ENCODE measurements at places on chromosomes 16 and 17.

DNA sequence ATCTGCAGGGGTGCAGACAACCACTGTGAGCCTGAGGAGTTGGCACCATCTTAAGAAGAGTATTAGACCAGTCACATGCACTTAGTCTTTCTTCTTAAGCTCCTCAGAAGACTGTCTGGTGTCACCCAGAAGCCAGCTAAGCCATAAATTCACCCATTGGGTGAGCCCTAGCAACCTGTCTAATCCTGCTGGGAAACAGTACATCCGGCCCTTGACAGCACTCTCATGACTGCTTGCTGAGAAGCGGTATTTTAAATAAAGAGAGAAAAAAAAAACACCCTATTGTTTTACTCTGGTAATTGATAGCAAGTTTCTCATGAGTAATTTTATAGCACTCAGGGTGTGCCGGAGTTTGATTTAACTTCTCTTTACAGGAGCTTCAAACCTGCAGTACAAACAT is 134.7 kb downstream of the SOX9 start:
- DNase-seq: no peak

GRCh38 chr17:73335591-73336407 is 24.0 kb upstream of the CDC42EP4 start:
- no peak for DNase-seq

DNA sequence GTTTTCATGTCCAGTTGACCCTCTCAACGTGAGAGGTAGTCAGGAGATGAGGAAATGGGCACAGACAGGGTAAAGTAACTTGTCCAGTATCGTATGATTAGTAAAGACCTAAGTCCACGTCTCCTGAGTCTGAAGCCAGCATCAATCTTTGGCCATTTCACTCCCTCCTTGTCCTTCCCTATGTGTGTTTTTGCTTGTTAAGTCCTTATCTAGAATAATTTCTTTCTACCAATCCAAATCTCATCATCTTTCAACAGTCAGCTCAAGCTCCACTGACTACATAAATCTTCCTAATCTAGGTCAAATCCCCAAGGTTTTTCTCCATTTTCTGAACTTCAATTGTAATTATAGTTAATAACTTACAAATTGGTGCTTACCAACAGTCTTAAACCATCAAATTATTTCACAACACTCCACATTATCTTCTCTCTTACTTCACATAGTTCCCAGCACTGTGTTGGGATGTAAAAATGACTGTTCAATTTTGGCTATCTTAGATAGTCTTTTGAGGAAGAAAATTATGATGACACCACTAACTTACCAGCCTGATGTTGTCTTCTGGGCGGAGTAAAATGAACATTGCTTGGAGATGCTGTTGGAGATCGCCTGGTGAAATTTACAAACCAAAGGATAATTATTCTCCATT is 72.3 kb upstream of the CORO6 start:
- DNase-seq: no peak

DNA sequence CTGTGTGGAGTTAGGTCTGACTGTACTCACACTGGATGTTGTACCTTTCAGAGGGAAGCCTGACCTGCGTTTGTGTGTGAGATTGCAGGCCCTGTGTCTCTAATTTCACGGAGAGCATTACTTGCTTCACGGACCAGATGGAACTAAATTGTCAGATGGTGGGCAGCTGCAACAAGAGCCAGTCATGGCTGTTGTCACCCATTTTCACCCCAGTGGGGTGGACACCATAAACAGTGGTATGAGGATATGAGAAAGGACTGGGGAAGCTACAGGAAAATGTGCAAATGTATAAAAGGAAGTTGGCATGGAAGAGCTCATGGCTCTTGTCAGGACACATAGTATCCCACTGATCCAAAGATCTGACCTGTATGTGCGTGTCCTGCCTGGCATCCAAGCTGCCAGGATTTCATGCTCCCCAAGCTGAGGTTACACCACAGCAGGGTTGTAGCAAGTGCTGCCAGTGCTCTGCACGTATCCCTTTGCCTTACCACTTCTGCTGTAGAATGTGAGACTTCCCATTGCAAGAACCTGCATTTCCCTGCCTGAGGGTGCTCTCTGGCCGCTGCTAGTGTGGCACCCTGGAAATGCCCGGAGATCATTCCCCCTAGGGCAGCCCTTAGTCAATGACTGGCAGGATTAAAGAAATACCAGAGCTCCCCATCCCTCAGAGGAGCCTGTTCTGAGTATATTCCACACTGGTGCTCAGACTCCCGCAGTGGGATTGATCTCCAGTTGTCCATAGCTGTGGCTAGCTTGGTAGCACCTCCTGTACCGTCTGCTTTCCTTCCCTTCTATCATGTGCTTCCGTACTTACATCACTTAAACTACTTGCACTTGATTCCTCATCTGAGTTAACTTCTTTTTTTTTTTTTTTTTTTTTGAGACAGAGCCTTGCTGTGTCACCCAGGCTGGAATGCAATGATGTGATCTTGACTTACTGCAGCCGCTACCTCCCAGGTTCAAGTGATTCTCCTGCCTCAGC is 70.4 kb upstream of the TANC2 start:
- no peak for DNase-seq

DNA sequence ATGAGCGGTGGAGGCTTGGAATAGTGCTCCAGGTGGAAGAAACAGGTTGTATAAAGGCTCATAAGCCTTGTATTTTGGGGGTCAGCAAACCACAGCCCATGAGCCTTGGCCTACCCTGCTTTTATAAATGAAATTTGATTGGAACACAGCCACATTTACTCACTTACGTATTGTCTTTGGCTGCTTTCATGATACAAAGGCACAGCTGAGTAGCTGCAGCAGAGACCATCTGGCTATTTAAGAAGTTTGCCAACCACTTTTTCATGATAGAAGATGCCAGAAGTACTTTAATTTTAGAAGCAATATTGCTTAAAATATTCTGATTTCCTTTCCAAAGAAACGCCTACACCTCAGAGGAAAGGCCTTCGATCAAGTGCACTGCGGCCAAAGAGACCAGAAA is 73.8 kb downstream of the C17orf58 start:
- no peak for DNase-seq

DNA sequence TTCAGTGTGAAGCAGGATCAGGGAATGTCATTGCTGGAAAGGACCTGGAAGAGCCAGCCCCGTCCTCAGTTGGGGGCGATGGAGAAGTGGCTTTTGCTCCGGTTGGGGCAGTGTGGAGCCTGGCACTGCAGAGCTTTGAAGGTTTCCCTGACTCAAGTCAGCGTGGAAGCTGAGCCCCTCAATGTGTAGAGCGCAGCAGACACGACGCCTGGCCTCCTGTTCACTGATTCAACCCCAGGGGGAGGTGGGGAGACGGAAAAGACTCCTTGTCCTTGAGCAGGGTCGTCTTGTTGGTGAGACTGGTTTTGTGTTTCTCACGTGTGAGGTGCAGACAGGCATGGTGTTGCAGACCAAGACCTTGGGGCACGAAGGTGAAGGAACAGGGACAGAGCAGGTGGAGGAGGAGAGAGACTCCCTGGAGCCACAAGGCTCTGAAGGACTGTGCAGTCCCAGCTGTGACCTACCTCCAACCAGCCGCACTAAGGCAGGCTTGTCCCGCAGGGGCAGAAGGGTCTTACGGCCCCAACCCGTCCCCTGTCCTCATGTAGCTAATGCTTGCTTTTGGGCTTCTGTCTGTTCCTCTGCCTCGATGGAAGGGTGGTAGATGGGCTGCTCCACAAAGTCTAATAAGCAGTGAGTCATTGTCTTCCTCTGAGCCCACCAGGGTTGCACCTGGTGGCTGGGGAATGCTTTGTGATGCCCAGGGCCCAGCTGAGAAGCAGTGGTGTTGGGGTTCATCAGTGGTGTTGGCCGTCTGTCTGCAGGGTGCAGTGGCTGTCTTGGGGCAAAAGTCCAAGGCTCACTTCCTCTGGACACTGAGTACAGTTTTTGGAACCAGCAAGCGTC is 47.8 kb downstream of the MPRIP start:
- no peak for DNase-seq

DNA sequence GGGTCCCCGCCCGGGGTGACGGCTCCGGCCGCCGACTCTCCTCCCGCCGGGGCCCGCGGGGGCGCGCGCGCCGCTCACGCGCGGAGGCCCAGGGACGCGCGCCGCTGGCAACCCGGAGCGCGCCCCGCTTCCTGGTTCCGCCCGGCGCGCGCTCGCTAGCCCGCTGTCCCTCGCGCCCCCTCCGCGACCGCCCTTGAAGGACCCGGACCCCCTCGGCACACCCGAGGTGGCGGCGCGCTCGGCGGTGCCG is at the start of gene STAT5B:
Gene STAT5B (minus strand): TSS at position 33 of the 250 bp plus-strand sequence. CDS start 44,264 bp downstream, outside the sequence.
- DNase-seq: peak; percentile 54

- no peak for DNase-seq
Measured at GRCh38 chr17:49962599-49963308, 6.2 kb upstream of the DLX4 start.

DNA sequence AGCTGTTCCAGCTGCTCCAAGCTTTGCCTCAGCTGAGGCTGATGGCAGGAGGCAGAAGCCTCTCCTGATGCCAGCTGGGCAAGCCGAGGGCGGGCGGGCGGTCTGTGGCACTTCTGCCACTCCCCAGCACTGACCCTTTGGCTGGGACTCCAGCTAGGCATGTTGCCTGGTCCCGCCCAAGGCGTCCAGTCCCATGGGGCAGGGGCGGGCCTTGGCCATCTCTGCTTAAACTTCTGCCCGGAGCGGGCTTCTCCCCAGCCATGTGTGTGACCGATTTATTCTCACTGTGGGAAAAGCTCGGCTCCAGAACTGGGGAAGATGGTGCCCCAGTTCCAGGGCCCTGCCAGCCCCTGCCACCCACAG is 349.1 kb downstream of the SEC14L1 start:
- no peak for DNase-seq

- DNase-seq: no peak
Measured at GRCh38 chr16:85525420-85526184, 87.5 kb upstream of the GSE1 start.

DNA sequence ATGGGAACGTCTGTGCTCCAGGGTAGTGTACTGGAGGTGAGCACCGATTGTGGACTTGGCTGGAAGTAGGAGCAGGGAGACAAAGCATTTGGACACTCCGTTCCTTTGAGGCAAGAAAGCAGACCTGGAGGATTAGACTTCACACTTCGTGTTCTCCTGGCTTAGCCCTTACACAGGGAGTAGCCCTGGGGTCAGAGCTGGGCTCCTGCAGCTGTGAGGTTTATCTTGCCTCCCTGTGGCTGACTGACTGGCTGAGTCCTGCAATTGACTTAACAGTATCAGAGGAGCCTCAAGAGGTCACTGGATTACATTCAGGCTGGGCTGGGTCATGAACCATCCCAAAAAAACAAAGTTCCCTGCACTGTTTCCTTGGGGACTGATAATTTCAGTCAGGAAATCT is 37.1 kb downstream of the MPRIP start:
- DNase-seq: no peak

GRCh38 chr16:85602402-85603202 is 10.5 kb upstream of the GSE1 start:
- no peak for DNase-seq

DNA sequence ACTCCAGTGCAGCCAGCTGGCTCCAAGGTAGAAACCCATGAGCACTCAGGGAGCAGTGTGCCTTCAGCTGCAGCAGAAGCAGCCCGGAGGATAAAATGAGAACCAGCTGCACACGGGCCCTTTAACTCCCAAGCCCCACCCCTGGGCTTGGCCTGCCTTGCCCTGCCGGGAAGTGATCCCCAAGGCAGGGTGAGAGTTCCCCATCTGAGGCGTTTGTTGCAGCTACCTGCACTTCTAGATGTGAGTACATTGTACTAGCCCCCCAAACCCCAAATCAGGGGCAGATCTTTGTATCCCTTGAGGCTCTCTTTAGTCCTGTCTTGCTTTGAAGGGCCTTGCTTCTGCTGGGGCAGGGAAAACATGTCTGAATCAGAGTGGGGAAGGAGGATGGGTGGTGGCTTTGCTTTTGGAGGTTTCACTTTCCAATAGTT is at the start of gene MVP:
Gene MVP (plus strand): TSS at position 192 of the 431 bp plus-strand sequence. CDS start 10,088 bp downstream, outside the sequence.
- no peak for DNase-seq

DNA sequence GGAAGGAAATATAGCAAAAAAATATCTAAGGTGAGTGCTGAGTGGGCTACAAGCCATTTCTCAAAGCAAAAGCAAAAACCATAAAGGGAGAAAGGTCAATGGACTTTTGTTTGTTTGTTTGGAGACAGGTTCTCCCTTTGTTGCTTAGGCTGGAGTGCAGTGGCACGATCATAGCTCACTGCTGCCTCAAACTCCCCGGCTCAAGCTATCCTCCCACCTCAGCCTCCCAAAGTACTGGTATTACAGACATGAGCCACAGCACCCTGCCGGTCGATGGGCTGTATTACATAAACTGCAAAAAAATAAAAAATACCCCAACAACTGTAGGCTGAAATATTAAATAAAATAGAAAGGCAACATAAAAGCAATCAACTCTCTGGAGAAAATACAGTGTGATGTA is 3.5 kb upstream of the RBBP6 start:
- DNase-seq: no peak

GRCh38 chr17:57517632-57518456 is 227.3 kb downstream of the CCDC182 start:
- no peak for DNase-seq

- DNase-seq: no peak
Measured at GRCh38 chr16:27862953-27863352, 200.6 kb downstream of the GSG1L start.

- peak; percentile 31 for DNase-seq
Measured at GRCh38 chr17:82350182-82351030, 8.6 kb upstream of the TEX19 start.

GRCh38 chr17:62790564-62790986 is 17.5 kb downstream of the MARCHF10 start:
- no peak for DNase-seq
